ENCODE measurements at places on chromosomes 6 and 20.

- no peak for DNase-seq
These were observed 3.2 kb upstream of the TREML1 start for GRCh38 chr6:41157323-41157722.

DNA sequence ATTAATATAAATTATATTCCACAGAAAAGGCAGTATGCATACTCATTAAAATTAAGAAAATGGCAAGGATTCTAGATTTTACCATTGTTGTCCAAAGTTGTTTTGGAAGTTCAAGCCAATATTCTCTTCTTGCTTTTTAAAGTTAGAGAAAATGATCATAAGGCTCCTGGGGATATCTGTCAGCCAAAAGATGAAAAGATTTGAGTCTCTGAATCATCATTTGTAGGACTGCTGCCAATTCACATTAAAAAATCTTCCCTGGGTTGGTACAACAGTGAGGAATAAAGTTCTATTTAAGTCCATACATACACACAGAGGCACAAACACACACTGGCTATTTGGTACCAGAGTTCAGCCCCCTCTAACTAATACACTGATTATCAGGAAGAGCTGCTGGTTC lies 620.1 kb downstream of the COL12A1 start:
- no peak for DNase-seq

DNA sequence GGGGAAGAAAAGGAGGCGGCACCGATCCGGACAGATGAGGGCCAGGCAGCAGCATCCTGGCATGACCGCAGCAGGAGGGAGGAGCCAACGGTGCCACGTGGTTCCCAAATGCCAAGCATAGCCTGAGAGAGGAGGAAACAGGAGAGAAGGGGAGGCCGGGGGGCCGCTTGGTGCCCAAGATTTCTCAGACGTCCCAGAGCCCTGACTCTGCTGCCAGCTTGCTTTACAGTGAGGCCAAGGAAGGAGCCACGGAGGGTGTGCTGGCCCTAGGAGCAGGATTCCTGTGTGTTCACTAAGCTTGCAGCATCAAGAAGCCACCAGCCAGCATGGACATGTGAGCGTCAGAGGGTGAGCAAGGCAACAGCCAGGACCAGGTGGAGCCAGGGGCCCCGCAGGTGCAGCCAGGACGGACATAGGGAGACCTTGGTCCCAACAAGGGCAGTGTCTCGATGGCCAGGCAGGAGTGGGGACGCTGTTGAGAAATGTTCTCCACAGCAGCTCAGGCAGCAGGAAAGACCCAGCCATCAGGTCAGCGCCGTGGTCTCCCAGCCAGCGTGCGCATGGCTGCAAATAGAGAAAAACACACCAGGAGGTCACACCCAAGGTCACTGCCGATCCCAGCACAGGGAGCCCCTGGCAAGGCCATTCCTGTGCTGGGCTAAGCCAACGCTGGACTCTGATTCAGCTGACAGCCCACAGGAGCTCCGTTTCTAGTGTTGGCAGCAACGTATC lies 143.7 kb downstream of the DLL1 start:
- DNase-seq, result no peak

GRCh38 chr6:30493643-30494250 lies 4.4 kb downstream of the HLA-E start:
- no peak for DNase-seq

- no peak for DNase-seq
These were observed 106.6 kb downstream of the VEGFA start for GRCh38 chr6:43876602-43877001.

DNA sequence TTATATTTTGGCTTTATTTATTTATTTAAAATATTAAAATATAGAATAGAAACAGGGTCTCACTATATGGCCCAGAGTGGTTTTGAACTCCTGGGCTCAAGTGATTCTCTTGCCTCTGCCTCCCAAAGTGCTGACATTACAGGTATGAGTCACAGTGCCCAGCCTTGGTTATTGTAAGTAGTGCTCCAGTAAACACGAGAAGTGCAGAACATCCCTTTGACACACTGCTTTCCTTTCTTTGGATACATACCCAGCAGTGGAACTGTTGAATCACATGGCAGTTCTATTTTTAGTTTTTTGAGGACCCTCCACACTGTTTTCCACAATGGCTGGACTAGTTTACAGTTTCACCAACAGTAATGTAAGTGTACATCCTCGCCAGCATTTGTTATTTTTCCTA lies 203.9 kb downstream of the PHF3 start:
- DNase-seq, result no peak

GRCh38 chr6:145626857-145627256 lies 108.5 kb downstream of the EPM2A start:
- DNase-seq, result no peak

DNA sequence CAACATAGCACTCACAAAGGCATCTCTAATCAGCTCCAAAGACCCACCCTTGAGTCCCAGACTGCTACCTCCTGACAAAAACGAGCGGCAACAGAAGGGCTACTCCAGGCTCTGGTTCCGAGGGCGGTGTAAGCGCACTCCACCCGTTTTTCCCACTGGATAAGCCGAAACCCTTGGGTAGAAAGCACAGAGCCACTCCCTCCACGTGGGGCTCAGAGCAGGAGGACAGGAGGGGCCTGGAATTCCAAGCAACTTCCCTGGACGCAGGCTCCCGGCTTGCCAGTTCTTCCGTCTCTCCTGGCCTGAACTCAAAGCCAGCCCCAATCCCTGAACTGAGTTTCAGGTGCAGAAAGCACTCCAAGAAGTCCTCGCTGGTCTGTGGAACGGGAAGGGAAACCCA lies 7.4 kb downstream of the GMEB2 start:
- no peak for DNase-seq

DNA sequence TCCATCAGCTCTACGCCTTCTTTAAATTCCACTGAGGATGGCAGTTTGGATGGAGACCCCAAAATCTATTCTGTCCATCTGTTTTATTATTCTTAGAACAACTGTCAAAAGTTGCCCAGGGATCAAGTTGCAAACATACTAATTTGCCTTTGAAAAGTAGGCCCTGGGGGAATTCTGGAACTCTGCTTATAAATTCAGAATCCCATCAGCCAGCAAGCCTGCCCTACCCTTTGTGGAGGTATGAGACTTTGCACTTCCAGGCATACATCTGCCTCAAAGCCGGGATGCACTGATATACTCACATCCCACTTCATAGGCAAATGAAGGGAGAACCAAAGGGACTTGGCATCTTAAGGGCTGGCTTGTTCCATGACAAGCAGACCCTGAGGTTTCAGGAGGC lies 93.6 kb downstream of the INSM1 start:
- no peak for DNase-seq

GRCh38 chr20:64090165-64090564 lies 6.0 kb upstream of the LKAAEAR1 start:
- no peak for DNase-seq

DNA sequence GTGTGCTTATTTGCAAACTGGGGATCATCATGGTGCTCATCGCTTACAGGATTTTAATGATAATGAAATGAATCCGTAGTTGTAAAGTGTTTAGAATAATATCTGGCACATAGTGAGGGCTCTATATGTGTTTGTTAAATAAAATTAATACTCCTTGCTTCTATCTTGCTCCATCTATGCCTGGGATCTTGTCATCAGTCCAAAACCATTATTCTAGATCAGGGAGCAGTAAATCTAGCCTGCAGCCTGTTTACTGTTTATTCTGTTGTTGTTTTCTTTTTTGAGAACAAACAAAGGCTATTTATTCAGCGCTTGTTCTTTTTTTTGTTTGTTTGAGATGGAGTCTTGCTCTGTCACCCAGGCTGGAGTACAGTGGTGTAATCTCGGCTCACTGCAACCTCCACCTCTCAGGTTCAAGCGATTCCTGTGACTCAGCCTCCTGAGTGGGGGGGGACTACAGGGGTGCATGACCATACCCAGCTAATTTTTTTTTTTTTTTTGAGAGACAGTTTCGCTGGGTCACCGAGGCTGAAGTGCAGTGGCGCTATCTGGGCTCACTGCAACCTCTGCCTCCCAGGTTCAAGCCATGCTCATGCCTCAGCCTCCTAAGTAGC lies 8.1 kb downstream of the ACOT8 start:
- DNase-seq, result no peak

GRCh38 chr20:19406381-19406780 lies 193.9 kb downstream of the SLC24A3 start:
- DNase-seq, result no peak

- no peak for DNase-seq
These were observed 60.8 kb downstream of the LAMA4 start for GRCh38 chr6:112193535-112194051.

- DNase-seq, result no peak
These were observed 89.4 kb upstream of the PAK5 start for GRCh38 chr20:9928281-9928737.

GRCh38 chr6:151773382-151773781 lies 34.1 kb upstream of the ESR1 start:
- no peak for DNase-seq

- DNase-seq, result no peak
These were observed 67.3 kb downstream of the SLC22A23 start for GRCh38 chr6:3389390-3390167.

DNA sequence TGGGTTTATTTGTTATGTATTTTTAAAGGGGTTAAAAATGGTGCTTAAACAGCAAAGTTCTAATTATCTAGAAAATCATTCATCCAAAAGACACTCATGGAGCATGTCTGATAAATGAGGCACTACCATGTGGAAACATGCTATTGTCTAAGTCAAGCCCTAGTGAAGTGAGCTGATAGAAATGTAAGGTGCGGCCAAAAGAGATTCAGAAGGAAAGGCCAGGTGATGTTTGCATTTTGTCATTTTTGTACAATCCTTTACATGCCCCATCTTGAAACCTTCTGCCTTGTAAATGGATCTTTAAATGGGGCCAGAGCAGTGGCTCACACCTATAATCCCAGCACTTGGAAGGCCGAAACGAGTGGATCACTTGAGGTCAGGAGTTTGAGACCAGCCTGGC lies 77.3 kb downstream of the PLCG1 start:
- DNase-seq, result no peak

GRCh38 chr20:63553933-63554290 lies at the start of gene FNDC11:
Gene FNDC11 (plus strand): TSS chr20:63554159. CDS start chr20:63555664, 1,505 bp downstream.
- DNase-seq, result no peak

DNA sequence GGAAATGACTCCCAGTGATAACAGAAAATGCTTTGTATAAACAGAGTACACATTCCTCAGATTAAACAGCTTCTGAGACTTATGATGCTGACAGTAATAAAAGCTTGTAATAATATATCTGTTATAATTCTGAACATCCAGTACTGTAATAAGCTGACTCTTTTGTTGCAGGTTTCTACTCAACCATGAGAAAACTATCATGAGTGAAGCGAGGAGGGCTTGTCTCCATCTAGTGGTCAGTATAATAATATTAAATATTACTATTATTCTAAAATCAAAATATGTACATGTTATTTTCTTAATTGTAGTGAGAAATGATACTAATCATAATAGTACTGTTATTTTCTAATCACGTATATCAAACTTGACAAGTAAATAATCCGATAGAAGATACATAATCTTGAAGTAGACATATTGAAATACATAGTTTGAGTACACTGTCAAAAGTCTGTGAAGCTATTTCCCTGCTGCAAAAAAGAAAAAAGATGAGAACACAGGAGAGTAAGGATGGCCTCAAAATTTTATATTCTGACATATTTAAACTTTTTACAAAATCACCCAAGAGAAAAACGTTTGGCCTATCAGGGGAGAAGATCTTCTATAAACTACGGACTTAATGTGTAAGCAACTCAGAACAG lies 183.1 kb downstream of the MOXD1 start:
- peak; percentile 23 for DNase-seq
